ENCODE measurements at places on chromosomes 1 and 21.

DNA sequence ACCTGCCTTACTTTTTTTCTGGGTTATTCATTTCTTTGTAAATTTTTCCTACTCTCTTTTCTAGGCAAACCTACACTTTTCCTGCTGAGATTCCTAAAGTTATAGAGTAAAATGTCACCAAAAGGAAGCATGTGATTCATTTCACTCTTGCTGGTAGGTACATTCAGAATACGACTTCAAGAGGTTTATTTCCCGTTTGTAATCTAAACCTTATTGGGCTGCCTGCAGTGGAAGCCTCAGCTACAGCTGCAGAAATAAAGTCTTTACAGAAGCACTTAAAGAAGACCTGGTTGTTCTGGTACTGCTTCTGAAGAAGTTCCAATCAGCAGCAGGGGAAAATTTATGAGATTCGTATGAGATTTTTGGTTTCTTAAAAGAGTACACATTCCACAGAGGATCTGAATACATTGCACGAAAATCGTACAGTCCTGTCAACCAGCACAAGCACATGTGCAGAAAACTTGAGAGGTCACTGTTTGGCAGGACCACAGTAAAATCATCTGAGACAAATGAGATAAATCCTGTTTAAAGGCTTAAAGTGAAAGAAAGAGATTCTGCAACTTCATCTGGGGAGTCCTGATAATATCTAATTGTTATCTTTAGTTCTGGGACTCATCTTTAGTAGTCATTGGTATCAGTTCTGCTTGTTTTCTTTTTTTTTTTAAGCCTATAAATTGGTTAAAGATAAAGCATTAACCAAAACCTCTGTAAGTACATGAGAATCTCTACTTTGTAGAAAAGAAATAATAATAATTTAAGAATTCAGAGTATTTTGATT lies 109.9 kb upstream of the ADGRL2 start:
- DNase-seq, result no peak

DNA sequence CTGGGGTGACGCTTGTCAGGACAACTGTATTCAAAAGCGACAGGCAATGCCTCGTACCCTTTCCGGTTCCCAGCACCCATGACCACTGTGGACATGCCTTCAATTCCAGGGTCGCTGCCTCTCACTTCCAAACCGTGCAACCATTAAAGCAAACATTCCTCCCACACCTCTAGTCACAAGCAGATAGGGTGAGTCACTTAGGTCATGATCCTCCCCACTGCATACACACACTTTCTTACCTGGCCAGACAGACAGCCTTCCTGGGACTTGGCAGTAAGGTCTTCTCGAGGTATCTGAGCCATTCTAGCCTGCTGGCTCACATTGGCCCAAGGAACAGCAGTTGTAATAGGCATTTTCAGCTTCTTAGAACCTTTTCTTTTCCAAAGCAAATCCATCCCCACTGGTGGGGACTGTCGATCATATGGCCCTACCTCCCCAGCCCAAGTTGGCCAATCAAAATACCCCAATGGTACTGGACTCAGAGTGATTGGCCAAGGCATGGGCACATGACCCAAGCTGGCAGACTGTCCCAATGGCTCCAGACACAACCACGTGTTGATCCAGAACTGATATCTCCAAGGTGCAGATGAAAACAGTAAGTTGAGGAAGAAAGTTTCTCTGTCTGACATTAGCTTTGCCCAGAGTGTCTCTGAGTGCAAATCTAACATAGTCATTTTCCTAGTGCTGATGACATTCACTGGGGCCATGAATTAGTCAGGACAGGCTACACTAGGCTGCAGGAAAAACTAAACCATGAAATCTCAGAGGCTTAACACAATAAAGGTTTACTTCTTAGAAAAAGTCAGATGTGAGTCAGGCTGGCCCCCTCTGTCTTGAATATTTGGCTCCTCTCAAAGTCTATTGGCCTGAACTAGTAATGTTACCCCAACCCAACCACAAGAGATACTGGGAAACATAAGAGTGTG lies 113.8 kb downstream of the RRAGC start:
- DNase-seq, result no peak

GRCh38 chr1:167043752-167044488 lies 46.3 kb downstream of the GPA33 start:
- peak; percentile 93 for DNase-seq

DNA sequence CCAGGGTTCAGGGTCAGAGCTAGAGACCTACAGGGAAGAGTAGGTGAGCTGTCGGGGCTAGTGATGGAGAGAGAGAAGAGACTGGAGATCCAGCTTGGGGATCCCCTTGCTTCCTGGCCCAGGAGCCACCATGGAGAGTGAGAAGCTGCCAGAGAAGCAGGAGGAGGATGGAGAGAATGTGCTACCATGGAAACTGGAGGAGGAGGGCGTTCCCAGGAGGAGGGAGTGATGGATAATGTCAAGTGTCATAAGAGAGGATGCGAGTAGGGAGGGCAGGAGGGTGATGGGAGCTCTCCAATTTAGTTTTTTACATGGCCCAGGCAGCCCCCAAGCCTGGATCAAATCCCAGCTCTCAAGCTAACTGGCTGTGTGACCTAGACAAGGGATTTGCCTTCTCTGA lies 46.5 kb upstream of the EPB41 start:
- no peak for DNase-seq

- DNase-seq, result peak; percentile 55
These were observed 134.7 kb downstream of the DMRTB1 start for GRCh38 chr1:53593758-53594380.

- DNase-seq, result no peak
These were observed 39.5 kb upstream of the ZNF124 start for GRCh38 chr1:247211339-247211738.

GRCh38 chr1:71745326-71745725 lies 537.0 kb downstream of the NEGR1 start:
- DNase-seq, result no peak

GRCh38 chr1:77060000-77060399 lies 159.2 kb downstream of the PIGK start:
- DNase-seq, result no peak

GRCh38 chr1:238119861-238120260 lies 229.1 kb upstream of the ZP4 start:
- no peak for DNase-seq

- DNase-seq, result no peak
These were observed 46.9 kb downstream of the ZSCAN20 start for GRCh38 chr1:33519240-33519884.

DNA sequence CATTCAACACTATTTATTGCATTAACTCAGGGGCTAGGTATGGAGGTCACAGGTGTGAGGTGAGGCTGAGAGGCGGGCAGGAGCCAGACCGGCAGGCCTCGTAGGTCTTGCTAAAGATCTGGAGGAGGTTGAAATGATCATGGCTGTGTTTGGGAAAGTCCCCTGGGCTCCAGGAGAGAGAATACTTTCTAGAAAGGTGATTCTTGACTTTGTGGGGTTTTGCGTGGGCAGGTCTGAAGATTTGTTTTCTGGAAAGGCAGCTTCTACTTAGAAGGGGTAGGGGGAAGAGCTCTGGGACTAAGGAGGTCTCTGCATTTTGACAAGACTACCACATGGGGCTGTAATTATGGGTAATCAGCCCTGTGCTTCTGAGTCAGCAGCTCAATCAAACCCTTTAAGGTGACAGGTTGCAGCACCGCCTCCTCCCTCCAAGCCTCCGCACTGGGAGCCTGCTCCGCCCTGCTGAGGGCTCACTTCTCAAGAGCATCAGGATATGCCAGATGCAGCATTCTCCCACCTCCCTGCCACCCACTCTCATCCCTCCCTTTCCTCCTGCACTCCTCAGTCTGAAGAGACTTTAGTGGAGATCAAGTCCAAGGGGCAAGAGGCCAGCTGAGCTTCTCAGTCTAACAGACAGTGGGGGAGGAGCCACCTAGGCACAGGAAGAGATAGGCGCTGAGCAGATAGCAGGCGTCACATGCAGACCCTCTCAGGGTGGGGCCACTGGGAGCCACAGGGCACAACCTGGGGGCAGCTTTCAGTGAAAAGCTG lies 30.5 kb downstream of the SLC30A1 start:
- no peak for DNase-seq

DNA sequence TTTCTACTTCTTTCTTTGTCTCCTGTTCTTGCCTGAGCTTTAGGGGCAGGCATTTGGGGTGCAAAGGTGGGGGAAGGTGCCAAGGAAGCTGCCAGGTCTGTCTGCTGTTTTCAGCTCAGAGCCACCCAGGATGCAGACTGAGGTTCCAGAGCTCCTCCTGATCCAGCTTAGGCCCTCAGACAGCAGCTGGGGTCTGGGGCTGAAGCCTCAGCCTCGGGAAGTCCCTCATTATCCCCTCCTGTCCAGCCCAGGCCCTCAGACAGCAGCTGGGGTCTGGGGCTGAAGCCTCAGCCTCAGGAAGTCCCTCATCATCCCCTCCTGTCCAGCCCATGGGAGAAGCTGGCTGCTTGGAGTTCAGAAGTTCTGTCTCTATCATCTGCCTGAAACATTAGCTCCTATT lies 257.7 kb upstream of the CSF3R start:
- DNase-seq, result no peak

GRCh38 chr21:14763695-14764064 lies 217.6 kb upstream of the SAMSN1 start:
- no peak for DNase-seq

DNA sequence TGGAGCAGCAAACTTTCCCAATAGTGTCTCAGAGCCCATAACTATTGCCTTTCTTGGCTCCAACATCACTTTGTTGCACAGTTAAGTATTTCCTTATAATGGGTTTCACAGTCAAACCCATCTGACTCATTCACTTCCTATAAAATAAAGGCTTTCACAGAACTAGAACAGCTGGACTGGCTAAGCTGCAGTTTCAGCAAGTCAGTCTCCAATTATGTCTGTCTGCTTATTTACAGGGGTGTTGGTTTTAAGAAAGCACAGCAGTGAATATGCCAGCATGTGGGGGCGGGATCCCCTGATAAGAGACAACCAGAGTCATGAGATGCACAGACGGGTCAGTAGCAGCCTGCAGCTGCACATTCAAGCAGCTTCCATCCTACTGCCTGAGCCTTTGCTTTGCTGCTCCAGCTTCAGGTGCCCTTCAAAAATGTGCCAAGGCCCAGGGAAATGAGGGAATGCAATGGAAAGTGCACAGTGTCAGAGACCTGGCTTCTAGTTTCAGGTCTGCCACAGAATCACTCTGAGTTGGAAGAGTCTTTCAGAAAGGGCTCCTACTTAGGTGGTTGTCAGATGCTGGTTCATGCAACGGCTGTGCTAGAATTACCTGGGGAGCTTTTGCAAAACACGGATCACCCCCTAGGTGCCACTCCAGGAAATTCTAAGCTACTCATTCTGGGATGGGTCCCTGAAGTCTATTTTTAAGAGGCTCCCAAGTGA lies 24.8 kb downstream of the RNF19B start:
- DNase-seq, result no peak

- DNase-seq, result no peak
These were observed 59.8 kb downstream of the ADCY10 start for GRCh38 chr1:167854184-167854583.
